ENCODE measurements at places on chromosomes 7 and 10.

GRCh38 chr10:70804421-70804808 is 11.3 kb upstream of the SGPL1 start:
- DNase-seq, result no peak

DNA sequence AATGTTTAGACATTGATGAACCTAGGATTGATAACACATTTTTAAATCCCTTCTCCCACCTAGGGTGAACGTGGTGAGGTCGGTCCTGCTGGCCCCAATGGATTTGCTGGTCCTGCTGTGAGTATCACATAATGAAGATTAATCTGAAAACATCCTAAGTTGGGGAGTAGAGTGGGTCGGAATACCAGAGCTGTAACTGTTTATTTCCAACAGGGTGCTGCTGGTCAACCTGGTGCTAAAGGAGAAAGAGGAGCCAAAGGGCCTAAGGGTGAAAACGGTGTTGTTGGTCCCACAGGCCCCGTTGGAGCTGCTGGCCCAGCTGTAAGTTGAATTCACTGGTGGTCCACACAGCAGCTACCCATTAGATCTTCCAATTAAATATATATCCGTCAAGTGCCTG is 25.6 kb downstream of the COL1A2 start:
- no peak for DNase-seq

- DNase-seq, result no peak
Measured at GRCh38 chr7:117427258-117427701, at the start of gene ASZ1. Gene ASZ1 (minus strand): TSS chr7:117427493. CDS start chr7:117427460, 33 bp downstream.

DNA sequence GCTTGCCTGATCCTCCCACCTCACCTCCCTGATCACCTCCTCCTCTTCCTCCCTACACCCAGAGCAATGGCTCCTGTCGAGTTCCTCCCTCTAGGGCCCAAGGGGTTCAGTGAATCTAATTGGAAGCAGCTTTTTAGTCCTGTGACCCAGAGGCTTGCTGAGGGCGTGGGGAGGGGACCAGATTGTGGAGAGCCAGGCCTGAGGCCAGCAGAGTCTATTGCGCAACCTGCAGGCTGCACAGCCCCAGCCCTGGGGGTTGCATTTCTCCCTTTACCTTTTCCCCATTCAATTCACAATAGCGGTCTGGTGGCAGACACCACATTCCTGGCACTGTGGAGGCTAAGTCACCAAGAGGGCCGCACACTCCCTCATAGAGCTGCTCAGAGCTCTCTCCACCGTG is 32.5 kb downstream of the GHRHR start:
- DNase-seq, result no peak

- DNase-seq, result peak; percentile 16
Measured at GRCh38 chr7:128003787-128004186, 27.4 kb downstream of the LRRC4 start.

DNA sequence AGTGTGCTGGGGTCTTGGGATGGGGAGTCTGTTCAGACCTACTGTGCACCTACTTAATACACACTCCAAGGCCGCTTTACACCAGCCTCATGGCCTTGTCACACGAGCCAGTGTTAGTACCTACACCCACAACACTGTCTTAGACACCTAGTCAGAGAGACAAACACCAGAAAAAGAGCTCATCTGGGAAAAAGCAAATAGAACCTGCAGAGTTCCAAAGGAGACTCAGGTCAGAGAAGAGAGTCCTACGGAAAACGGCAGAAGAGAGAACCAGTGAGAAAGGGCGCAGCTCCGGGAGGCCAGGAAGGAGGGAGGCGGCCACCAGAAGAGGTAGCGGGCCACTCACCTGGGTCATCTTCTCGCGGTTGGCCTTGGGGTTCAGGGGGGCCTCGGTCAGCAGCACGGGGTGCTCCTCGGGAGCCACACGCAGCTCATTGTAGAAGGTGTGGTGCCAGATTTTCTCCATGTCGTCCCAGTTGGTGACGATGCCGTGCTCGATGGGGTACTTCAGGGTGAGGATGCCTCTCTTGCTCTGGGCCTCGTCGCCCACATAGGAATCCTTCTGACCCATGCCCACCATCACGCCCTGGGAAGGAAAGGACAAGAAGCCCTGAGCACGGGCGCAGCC is 105.3 kb upstream of the TNRC18 start:
- no peak for DNase-seq

DNA sequence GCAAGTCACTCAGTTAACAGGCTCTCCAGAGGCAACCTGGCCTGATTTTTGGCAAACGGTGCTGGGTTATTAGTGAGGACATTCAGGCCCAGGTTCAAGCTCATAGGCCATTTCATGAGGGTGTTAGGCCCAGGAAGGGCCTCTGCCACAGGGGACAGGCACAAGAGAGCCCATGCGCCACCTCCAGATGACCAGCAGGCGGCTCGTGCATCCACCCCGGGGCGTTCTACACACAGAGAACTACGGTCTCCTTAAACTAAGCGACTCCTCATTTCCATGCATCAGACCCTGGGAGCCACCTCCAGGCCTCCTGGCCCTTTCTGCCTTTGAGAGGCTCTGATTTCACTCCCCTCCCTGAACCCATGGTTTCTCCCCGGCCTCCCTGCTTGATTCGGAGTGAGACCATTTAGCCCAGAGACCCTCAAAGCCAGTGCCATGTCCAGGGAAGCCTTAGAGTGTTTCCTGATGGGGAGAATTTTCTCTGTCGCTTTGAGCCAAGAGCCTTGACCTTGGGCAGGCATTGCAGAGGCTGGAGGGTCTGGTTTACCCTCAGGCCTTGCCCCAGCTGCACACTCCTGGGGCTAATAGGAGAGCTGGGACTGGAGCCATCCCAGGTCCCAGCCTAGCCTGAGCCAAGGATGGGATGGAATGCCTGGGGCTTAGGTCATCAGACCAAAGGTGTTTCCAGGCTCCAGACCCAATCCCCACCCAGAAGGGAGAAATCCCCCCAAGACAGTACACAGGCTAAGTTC is 188.0 kb downstream of the GRID1 start:
- no peak for DNase-seq

- peak; percentile 94 for DNase-seq
Measured at GRCh38 chr7:2521952-2522591, 2.5 kb downstream of the LFNG start.

DNA sequence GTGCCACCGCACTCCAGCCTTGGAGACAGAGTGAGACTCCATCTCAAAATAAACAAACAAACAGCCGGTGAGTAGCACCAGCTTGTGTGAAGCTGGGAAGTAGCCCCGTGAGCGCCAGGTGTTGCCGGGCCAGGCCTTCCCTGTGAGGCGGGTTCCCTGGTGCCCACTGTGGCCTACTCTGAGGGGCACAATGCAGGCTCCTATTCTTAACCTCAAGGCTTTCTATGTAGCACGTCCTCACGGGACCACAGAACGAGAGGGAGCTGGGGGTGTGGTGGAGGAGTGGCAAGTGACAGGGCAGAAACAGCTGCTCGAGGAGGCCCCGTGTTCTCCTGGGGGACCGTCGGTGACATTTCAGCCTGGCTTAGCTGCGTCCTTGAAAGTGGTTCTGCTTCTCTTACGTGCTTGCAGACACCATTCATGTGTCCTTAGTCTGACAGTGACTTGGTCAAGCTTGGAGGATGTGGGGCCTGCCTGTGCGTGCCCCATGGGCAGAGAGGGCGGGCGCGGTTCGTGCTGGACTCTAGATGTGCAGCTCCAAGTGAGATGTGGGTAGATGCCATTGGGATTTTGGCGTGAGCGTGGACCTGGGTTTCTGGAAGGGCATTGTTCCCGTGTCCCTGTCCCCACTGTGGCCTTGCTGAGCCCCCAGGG is 116.6 kb downstream of the NKX6-2 start:
- no peak for DNase-seq

DNA sequence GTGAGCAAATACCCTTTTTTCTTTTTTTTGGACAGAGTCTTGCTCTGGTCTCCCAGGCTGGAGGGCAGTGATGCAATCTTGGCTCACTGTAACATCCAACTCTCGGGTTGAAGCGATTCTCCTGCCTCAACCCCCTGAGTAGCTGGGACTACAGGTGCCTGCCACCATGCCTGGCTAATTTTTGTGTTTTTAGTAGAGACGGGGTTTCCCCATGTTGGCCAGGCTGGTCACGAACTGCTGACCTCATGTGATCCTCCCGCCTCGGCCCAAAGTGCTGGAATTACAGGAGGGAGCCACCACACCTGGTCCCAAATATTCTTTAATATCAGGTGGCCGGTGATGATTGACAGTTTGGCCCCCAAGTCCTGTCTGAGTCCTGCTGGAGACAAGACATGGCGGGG is 6.6 kb downstream of the LAT2 start:
- DNase-seq, result no peak

Measured in activated CD4-positive, alpha-beta T cell treated with anti-CD3 and anti-CD28 coated beads, Interleukin-2, amount 50 U/mL, for 16 hours (primary cell).